Lower leg skin (tissue), 4 donors: ENCODE measurements at places on chromosomes 5 and 9.

DNA sequence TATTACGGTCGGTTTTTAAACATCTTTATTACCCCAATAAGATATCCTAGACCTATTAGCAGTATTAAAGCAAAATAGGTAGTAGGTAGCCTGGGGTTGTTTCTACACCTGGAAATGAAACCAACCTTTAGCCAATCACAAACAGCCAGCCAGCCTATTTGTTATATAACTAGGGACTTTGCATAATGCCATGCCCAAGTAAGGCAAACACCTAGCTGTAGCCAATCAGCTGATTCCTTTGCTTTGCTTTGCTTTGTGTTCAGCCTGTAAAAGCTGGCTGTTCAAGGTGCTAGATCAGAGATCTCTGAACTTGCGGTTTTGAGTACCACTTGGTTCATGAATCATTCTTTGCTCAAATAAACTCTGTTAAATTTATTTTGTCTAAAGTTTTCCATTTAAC, 46.5 kb upstream of the SETD9 start:
- DNase-seq = no peak

DNA sequence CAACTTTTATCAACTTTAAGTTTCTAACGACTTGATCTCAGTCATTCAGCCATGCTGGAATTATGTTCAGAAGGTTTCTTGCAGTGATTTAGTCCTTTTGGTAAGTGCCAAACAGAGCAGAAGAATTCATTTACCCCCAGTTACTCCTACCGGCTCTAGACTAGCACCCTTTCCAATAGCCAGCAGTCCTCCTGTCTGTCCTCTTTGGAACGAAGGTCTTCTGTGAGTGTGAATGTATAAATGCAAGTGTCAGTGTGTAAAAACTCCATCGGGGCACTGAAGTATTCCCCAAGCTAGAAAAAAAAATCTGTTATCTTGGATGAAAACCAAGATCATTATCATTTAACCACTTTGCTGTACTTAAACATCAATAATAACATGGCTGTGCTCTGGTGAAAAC, 64.4 kb downstream of the GLIS3 start:
- no peak for DNase-seq

- DNase-seq = no peak
Measured at GRCh38 chr9:114811966-114812636, 6.3 kb upstream of the TNFSF15 start.

DNA sequence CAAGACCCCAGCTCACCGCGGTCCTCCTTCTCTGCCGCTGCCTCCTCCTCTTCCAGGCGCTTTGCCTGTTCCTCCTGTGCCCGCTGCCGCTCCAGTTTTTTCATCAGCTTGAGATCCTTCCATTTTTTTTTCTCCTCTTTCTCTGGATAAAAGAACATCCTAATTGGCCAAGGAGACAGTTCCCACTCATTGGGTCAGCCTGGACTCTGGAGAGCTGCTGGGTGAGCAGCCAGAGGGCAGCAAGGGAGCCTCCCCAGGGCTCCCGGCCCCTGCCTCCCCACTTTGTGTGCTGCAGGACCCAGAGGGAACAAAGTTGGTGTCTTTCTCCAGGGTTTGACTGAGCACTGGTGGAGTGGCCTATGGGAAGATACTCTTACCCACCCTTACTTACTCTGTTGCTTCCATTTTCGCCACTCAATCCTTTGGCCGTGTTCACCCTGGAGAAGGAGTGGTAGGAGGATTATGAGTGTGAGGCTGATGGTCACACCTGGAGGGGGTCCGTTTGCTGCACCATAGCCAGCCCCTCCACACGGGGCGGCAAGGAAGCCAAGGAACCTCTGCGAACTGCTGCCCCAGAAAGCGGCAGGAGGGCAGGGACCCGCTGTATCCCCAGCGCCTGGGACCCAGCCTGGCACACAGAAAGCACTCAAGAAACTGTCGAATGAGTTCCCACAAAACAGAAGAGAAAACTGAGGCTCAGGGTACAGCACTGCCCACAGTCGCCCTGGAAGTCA, 708 bp downstream of the SPOUT1 start:
- no peak for DNase-seq

DNA sequence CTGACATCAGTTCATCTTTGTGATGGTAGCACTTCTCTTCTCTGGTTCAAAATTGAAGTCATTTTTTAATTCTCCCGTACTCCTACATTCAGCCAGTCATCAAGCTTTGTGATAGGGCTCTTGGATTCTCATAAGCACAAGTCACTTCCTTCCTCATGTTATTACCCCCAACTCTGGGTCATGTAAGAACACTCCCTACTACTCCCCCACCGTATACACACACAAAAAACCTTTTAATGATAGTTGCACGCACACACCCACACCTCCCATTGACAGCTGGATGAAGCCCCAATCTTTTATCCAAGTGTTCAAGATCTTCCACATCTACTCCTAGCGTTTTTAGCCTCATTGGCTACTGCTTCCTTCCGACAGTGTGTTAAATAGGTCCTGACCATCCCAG, 16.8 kb downstream of the KDM3B start:
- no peak for DNase-seq

- no peak for DNase-seq
Measured at GRCh38 chr9:124485201-124485600, 22.0 kb downstream of the NR5A1 start.

DNA sequence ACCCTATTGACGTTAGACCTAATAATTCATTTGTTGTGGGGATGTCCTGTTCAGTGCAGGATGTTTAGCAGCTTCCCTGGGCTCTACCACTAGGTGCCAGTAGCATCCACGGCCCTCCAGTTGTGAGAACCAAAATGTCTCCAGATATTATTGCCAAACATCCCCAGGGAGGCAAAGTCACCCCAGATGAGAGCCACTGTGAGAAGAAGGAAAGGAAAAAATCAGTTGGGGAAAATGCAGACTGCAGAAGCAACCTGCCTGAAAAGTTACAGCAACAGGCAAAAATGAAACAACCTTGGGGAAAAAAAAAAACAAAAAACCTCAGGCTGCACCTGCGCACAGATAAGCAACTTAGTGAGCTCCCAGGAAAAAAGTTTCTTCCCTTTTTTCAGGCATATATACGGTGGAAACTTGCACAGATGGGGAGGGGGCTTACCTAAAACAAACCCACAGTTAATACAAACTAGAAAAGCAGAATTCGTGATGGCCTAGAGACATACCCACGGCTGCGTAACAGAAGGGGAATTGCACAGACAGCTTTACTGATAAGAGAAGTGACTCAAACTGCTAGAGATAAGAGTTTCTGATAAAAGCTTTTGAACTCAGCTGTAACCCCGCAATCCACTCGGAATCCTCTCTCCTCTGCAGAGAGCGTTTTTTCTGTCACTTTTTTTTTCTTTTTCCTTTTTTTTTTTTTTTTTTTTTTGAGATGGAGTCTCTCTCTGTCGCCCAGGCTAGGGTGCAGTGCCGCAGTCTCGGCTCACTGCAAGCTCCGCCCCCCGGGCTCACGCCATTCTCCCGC, 29.8 kb upstream of the FBP1 start:
- no peak for DNase-seq
